ENCODE measurements at places on chromosomes 16 and 17.

DNA sequence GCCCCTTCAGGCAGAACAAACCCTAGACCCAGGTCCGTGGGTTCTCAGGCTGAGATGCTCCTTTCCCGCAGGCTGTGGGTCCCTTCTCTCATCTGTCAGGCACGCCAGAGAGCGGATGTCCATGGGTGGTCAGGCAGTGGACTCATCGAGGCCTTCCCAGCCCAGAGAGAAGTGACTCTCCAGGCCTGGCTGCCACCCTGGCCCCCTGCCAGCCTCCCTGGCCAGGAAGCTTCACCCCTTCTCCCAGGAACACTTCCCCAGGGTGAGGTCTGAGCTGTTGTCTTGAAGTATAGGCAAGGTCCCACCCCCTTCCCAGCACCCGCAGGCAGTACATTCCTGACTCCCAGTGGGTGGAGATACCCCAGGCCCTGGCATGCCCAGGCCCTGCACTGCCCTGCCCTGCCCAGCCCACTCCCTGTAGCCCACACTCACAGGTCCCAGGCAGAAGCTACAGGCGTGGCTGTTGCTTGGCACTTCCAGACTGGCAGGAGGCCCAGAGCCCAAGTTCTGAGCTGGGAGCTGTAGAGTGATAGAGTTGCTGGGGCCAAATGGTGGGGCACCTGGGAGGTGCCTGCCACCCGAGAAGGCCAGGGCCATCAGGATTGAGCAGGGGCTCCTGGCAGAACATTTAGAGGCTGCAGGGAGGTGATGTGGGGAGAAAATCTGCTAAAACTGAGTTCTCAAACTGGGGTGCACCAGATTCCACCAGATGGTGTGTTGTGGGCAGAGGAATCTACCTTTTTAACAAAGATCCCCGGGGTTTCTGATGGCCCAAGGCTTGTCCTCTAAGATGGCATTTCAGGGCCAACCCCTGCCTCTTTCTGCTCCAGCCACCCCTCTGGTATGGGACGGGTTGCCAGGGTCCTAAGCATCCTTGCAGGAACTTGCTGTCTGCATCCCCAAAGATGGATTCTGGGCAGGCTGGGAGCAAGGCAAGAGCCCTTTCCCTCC is 6.7 kb downstream of the ITGA3 start:
- DNase-seq: peak; percentile 90

DNA sequence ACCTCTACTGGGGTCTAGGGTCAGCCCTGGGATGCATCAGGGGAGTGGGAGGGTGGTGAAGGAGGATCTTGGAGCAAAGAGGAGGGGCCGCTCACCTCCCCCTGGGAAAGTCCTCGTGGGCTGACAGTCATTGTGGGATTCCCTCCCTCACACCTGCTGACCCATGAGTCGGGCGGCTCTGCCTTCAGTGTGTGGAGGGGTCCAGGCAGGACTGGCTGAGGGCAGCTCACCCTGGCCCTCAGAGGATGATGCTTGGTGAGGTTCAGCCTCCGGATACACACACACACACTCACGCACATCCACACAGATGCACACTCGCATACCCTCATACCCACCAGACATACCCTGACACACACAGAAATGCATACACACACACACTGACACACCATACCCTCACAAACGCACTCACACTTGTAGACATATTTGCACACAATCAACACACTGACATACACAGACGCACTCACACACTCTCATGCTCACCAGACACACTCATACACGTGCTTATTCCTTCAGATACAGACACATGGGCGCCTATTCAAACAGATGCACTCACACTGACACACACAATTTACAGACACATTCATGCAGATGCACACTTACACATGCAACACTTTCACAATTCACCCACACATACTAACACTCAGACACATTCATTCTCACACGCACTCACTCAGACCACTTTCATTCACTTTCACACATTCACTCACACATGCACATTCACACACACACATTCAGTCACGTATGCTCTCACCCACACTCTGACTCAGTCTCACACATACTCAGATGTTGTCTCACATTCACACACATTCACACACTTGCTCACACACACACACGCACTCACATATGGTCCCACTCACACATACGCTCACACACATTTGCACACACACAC is 105.1 kb upstream of the RPL38 start:
- DNase-seq: no peak

DNA sequence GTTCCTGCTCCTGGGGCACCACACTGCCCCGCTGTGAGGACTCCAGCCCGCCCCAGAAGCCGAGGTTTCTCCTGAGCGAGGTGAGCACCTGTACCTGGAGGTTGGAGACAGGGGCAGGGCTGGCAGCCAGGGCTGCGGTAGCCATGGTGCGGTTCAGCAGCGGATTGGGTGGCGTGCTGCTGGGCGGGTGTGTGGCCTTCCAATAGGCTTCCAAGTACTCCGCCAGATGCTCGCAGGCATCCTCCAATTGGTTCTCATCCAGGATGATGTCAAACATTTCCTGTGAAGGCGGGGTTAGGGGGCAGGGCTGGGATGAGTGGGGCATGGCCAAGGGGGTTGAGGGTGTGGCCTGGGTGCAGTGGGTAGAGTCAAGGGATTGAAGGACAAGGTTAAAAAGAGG is 11.3 kb upstream of the ARL5C start:
- DNase-seq: peak; percentile 41

- peak; percentile 84 for DNase-seq
Measured at GRCh38 chr16:64695684-64696083, 426.2 kb downstream of the CDH11 start.

- no peak for DNase-seq
Measured at GRCh38 chr17:78471635-78472034, 93.2 kb downstream of the PGS1 start.

GRCh38 chr16:62029947-62030346 is 6.3 kb downstream of the CDH8 start:
- DNase-seq: no peak

DNA sequence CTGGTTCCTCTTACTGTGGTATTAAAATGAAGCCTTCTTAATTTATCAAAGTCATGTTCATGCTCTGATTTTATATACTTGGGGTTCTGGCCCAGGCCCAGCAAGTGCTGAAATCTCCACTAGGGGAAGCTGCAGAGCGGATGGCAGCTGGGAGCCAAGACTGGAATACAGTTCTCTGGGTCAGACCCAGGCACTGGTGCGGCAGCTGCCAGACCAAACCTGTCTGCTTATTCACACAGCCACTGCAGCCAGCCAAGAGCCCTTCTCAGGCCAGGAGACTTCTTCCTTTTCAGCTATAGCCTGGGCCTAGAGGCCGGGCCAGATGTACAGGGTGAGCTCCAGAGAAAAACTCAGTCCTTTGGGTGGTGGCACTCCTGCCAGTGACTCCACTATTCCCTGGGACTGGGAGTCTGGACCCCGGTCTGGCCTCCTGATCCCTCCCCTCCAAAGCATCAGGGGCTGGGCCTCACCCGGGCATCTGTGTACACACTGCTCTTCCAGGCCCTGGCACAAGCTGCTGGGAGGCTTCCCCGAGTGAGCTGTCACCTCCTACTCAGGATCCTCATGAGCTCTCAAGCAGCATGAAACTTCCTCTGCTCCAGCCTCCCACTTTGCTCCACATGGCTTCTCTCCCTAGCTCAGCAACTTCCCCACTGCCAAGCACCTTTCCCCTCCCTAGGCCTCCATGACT is 24.4 kb downstream of the ATP6V0D1 start:
- peak; percentile 82 for DNase-seq

DNA sequence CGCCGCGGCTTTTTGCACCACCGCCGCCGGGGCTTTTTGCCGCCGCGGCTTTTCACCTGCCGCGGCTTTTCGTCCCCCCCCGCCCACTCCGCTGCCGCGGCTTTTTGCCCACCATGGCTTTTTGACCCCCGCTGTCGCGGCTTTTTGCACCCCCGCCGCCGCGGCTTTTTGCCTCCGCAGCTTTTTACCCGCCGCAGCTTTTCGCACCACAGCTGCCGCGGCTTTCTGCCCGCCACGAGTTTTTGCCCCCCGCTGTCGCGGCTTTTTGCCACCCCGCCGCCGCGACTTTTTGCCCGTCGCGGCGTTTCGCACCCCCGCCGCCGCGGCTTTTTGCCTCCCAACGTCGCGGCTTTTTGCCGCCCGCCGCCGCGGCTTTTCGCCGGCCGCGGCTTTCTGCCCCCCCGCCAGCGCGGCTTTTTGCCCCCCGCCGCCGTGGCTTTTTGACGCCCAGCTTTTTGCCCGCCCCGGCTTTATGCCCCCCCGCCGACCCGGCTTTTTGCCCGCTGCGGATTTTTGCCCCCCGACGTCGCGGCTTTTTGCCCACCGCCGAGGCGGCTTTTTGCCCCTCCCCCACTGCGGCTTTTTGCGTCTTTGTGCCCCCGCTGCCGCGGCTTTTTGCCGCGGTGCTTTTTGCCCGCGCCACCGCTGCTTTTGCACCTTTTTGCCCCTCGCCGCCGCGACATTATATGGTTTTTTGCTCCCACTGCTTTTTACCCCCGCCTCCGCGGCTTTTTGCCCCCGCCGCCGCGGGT is 1343.6 kb downstream of the TP53TG3F start:
- DNase-seq: no peak

DNA sequence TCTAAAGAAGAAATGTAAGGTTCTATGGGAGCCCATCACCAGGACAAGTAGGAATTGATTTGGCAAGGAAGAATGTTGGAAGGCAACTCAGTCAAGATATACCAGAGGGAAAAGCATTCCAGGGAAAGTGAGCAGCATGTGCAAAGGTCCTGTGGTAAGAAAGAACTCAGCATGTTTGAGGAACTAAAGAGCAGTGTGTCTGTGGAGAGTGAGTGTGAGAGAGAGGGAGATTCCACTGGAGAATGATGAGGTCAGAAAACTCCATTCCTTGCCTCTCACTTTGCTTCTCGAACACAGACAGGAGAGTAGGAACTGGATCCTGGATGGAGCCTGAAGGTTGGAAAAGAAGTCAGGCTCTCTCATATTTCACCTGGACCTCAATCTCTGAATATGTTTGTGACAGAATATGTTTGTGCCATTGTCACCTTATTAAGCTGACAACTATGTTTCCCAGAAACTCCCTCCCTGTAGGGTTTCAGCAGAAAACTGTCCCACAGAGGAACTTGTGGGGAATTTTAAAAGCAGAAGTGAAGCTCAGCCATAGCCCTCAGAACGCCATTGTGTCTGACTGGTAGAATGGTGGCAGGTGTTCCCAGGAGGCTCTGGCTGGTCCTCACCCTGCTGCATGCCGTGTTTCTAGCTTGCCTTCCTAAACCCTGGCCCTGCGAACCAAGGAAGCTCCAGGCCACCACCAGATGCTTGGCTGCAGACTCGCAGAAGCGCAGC is 382.4 kb upstream of the XYLT1 start:
- DNase-seq: no peak

GRCh38 chr17:46045639-46046038 is 46.6 kb downstream of the STH start:
- DNase-seq: no peak

GRCh38 chr17:57986841-57987580 is 1.0 kb downstream of the VEZF1 start:
- DNase-seq: peak; percentile 78

- no peak for DNase-seq
Measured at GRCh38 chr17:8438441-8438840, 2.8 kb downstream of the NDEL1 start.

- DNase-seq: no peak
Measured at GRCh38 chr17:44955674-44956425, 8.3 kb upstream of the KIF18B start.

GRCh38 chr17:40097931-40098845 is 2.2 kb downstream of the NR1D1 start:
- DNase-seq: peak; percentile 71

- DNase-seq: no peak
Measured at GRCh38 chr16:84209989-84210388, 19.0 kb downstream of the ADAD2 start.

DNA sequence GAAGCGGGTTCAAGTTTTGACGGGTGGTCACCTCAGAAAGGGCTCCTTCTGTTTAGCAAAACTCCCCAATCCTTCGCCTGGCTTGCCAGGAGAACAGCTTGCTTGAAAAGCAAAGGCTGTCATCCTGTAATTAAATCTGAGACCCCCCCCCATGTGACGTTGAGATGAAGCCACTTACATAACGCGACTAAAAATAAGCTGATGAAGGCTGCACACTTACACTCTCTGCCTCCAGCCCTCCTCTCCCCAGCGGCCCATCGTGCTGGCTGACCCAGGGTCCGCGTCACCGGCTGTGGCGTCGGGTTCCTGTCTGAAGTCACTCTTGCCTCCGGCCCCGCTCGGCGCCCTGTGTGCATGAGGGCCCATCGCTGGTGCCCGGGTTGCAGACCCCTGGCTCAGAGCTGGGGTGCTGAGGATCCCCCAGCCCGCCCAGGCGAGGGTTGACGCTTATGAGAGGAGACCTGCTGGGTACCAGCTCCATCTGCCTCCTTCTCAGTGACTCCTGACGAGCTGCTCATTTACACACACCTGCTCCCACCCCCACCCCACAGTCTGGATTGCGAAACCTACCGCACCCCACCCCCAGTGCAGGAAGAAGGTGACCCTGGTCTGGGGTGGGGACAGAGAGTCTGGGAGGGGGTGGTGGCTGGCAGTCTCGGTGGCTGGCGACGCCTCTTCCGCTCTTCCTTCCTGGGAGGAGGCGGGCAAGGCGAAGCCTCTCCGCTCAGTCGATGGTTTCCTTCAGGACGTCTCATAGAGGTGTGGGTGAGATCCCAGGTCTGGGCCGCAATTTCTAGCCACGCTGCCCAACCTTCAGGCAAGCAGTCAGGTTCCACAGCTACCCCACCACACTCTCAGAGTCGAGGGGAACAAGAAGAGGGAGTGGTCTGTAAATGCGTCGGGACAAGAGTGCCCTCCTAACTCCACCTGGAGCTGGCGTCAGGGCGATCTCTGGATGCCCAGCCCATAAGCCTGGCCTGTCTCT is 3.1 kb upstream of the BAIAP2 start:
- no peak for DNase-seq

DNA sequence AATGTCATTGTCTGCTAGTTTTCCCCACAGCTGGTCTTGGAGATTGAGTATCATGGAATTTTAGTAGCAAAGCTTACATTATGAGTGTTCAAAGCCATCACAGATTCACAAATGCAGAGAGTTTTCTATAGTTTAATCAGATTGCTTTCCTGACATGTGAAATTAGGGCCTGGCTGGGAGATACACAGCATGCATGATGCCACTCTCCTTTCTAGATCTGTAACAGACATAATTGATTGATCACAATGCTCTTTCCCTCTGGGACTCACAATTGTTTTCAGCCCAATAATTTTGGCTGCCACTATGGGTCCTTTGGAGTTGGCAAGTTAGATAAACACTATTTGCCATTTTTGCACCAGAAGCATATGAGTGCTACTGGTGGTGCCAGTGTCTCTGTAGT is 132.5 kb downstream of the SPACA3 start:
- DNase-seq: no peak

DNA sequence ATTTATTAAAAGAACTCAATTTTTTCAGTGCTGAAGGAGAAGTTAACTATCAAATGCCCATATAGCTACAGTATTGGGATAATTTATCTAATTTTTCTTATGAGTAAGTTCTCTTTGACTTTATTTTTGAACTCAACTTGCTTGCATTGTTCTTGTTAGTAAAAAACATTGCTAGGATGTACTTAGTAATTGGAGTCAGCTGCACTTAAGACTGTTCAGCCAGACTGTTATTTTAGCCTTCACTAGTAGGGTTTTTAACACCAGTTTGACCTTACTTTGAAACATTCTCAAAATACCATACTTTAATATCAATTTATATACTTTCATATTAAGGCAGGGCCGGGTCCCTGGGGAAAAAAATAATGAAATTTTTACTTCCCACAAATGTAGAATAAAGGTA is 256.6 kb upstream of the TBX2 start:
- DNase-seq: no peak

GRCh38 chr17:16255481-16255921 is 38.5 kb downstream of the PIGL start:
- peak; percentile 23 for DNase-seq

GRCh38 chr17:13200671-13201070 is 182.8 kb upstream of the ELAC2 start:
- no peak for DNase-seq

Measured in cardiac fibroblast (primary cell).